ENCODE measurements at places on chromosomes 1 and 21.
A peak's percentile ranks its signal among the peaks of the same experiment; 100 is the strongest.

DNA sequence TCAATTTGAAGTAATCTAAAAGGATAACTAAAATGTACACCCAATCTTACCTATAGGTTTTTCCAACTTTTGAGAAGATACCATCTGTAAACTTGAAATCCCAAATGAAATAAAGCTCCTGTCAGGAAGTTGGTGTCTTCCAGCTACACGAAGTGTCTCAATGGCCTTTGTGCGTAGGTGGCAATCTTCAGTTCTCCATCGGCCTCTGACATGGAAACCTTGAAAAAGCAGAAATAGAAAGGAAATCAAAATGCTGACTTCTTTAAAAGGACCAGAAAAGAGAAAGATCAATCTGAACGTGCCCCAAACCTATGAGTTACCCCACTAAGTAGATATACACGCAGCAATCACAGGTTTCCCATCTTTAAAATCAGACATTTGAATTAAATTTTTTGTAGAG, 10.0 kb downstream of the MKNK1 start:
- no peak for DNase-seq

DNA sequence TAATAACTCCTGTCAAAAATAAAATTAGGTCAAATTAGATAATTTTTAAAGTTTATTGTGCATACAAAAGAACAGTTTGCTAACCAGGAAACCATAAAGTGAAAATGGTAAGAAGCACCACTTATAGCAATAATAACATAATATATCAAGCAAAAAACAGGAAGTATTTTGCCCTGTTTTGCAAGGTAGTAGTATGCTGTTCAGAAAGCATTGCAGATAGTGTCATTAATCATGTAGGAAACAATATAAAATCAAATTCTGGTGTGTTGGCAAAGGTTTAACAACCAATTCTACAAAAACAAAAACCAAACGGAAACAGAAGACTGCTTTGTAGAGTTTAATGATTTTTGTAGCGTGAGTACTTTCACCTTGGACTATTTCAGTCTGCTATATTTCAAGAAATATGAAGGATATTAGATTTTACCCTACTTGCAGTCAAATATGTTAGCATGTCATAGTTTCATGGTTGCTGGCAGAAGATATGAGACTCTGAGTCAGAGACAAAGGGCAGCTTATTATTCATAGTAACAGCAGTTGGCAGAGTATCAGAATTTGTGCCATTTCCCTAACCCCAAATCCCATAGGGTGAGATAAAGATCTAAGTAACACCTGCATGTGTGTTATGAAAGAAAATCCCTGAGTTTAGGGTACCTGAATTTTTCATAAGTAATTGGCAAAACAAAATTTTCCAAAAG, 729.0 kb upstream of the BRINP3 start:
- no peak for DNase-seq

DNA sequence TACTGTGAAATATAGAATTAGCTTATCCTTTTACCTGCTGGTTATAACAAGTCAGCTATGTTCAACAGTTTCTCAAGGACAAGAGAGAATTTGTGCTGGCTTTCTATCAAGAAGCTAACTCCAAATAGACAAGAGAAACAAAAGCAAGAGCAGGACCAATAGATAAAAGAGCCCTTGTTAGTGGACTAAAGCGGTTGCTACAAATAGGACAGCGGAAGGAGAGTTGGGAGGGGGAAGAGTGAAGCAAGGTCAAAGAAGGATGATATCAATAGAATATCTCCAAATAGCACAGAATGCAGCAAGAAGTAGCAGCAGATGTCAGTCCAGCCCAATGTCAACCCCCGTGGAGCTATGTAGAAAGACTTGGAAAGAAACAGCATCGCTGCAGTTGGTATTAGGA, 53.0 kb upstream of the AKT3 start:
- DNase-seq = no peak

- no peak for DNase-seq
These were observed 2.2 kb downstream of the SPATA6 start for GRCh38 chr1:48469616-48470480.

GRCh38 chr1:207342332-207342731, 20.9 kb downstream of the CD55 start:
- DNase-seq = no peak

DNA sequence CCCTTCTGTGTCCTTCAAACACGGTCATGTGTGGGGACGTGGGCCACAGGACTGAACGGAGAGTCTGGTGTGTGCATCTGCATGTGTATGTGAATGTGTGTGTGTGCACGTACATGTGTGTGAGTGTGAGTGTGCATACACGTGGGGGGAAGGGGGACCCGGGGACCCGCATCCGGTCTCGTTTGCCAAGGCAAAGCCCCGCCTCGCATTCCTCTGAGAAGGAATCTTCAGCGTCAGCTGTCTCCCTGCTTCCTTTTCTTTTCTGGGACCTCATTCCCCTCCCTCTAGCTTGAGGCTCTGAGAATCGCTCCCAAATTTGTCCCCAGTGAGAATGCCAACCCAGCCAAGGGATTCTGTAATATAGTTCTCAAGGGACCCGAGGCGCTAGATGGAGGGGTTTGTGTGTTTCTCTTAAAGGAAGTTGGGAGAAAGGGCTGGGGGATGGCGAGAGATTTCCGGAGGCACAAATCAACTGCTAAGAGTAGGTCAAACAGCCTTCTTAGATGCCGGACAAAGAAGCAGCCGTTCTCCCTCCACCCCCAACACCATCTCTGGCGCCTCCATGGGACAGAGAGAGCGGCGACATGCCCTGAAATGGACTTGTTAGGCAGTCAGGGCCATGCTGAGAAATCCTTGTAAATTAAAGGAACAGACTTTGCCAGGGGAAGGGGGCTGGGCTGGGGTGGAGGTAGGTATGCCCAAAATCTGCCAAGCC, 6.6 kb downstream of the IFFO2 start:
- DNase-seq = peak; percentile 40

DNA sequence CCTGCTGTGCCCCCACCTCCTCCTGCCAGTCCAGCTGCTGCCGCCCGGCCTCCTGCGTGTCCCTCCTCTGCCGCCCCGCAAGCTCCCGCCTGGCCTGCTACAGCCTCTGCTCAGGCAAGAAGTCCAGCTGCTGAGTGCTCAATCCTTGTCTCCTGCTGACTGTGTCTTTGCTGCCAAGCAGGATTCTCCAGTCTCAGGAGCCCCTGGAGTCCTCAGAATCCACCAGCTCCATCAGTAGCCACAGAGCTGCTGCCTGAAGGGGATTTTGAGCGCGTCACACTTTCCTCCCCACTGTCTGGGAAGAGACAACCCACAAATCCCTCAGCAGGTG, 973 bp downstream of the KRTAP10-11 start:
- no peak for DNase-seq

GRCh38 chr1:11700601-11701467, 9.3 kb downstream of the DRAXIN start:
- no peak for DNase-seq

- no peak for DNase-seq
These were observed 1.6 kb downstream of the SYT6 start for GRCh38 chr1:114152089-114152507.

- DNase-seq = no peak
These were observed 1.6 kb upstream of the CD52 start for GRCh38 chr1:26315874-26316850.

DNA sequence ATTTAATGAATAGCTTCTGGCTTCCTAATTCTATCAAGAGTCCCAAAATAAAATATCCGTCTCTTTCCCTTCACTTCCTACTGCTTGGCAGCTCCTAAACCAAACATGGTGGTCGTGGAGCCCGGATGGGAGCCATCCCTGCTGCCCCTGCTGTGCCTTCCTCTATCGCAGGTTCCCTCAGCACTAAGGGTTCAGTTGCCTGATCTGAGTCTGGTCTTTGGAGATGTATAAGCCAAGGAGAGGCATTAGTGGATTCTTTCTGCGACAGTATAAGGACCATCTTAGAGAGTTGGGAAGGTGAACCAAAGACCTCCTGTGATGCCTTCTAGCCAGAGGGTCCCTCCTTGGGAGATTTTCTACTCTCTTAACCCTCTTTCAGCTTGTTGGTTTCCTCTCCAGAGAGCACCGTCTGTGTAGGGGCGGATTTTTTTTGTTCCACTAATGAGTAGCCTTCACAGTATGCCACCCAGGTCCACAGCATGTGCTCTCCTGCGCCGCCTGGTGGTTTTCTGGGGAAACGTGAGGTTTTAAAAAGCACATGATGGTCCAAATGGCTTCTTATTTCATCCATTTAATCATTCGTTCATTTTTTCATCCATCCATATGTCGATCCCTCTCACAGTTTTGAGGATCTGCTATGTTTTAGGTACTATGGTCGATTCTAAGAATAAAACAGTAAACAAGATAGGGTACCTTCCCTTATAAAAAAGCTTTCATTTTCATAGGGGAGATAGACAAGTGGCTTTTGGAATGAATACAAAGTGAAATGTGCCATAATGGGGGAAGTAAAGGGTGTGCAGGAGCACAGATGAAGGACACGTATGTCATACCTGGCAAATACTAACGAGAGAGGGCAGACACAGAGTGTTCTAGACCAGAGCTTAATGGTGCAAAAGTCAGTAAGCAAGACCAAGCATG, 71.0 kb downstream of the NFASC start:
- DNase-seq = peak; percentile 71

- no peak for DNase-seq
These were observed 1211.1 kb downstream of the NCAM2 start for GRCh38 chr21:22209304-22209700.

DNA sequence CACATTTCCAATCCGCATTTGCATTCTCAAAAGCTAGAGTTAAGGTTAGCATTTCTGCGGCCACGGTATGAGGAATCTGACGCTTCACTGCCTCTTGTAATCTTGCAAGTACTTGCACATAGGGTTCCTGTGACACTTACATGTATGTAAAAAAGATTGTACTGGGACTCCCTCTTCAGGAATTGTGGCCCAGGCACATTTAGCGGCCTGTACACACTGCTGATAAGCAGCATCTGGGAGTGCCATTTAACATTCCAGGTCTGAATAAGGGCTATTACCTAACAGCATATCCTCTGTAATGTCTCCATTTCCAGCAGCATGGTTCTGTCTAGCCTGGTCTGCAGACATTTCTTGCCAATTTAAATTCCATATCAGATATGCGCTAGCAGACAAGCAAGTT, 75.7 kb downstream of the AXDND1 start:
- DNase-seq = no peak

- no peak for DNase-seq
These were observed 1.7 kb upstream of the ARHGAP29 start for GRCh38 chr1:94239051-94239450.

All from activated T-cell treated with anti-CD3 and anti-CD28 coated beads, Interleukin-2, amount 50 U/mL, for 72 hours (primary cell).